MCF 10A (cell line): ENCODE measurements at places on chromosomes 6 and 20. TPM values are rescaled to one million over a fixed set of nuclear protein-coding genes. Genes with fewer than 3 reads are reported as not detected.

The ZSCAN16 gene
- 2.6 and 4.4 TPM in 2 replicates for total RNA-seq

The SNPH gene
- total RNA-seq, result 2.2 and 2.6 TPM in 2 replicates

The SMIM13 gene
- 28.1 and 29.8 TPM in 2 replicates for total RNA-seq

The SLC35D3 gene
- not detected in 2 replicates for total RNA-seq

The DDX43 gene
- total RNA-seq, result not detected in 2 replicates

The SLC22A7 gene
- not detected in 2 replicates for total RNA-seq

The ATP6V1G2 gene
- total RNA-seq, result 1.2 and 2.4 TPM in 2 replicates

The KHDC1L gene
- not detected in 2 replicates for total RNA-seq

The GSTA2 gene
- not detected in 2 replicates for total RNA-seq

The SLC22A2 gene
- total RNA-seq, result not detected in 2 replicates

The LST1 gene
- total RNA-seq, result not detected in 2 replicates

The ANGPT4 gene
- not detected in 2 replicates for total RNA-seq

The HLA-DQA1 gene
- total RNA-seq, result not detected in 2 replicates

The CTSZ gene
- total RNA-seq, result 96.6 and 103 TPM in 2 replicates

The EYS gene
- 1.5 and 1.6 TPM in 2 replicates for total RNA-seq

The FKBP1C gene
- 0.23 and 0.25 TPM in 2 replicates for total RNA-seq

The TPD52L1 gene
- 69.5 and 92.6 TPM in 2 replicates for total RNA-seq

The IFNGR1 gene
- 57.9 and 58.4 TPM in 2 replicates for total RNA-seq

The SNAP91 gene
- not detected in 2 replicates for total RNA-seq

The ARFGAP1 gene
- 93.6 and 97.2 TPM in 2 replicates for total RNA-seq

The MTG2 gene
- total RNA-seq, result 46.9 and 61.0 TPM in 2 replicates

The GRM1 gene
- total RNA-seq, result not detected in 2 replicates

The TBXT gene
- total RNA-seq, result not detected in 2 replicates

The BTNL2 gene
- not detected in 2 replicates for total RNA-seq

The DLK2 gene
- 13.6 and 30.2 TPM in 2 replicates for total RNA-seq

The ARG1 gene
- total RNA-seq, result not detected in 2 replicates
